Naive B cell (primary cell): ENCODE measurements at places on chromosomes 1 and 21. TPM values are rescaled to one million over a fixed set of nuclear protein-coding genes. Genes with fewer than 3 reads are reported as not detected.

SMIM11 gene
- polyA plus RNA-seq = 37.8 TPM

PFKFB2 gene
- 2.5 TPM for polyA plus RNA-seq

KCND3 gene
- polyA plus RNA-seq = not detected

BARHL2 gene
- polyA plus RNA-seq = not detected

S100A14 gene
- polyA plus RNA-seq = not detected

ST6GALNAC3 gene
- 10.7 TPM for polyA plus RNA-seq

C1QB gene
- not detected for polyA plus RNA-seq

TMEM222 gene
- 78.8 TPM for polyA plus RNA-seq

- no peak for DNase-seq
- no peaks in the 10 kb centered on the region for H3K4me1 ChIP-seq
- no peak overlapping the region for H3K4me3 ChIP-seq
- H3K36me3 ChIP-seq = no peaks in the 10 kb centered on the region
- no peak overlapping the region for H3K27ac ChIP-seq
Observed at GRCh38 chr1:177209357-177209756, 38.6 kb downstream of the BRINP2 start.

DNA sequence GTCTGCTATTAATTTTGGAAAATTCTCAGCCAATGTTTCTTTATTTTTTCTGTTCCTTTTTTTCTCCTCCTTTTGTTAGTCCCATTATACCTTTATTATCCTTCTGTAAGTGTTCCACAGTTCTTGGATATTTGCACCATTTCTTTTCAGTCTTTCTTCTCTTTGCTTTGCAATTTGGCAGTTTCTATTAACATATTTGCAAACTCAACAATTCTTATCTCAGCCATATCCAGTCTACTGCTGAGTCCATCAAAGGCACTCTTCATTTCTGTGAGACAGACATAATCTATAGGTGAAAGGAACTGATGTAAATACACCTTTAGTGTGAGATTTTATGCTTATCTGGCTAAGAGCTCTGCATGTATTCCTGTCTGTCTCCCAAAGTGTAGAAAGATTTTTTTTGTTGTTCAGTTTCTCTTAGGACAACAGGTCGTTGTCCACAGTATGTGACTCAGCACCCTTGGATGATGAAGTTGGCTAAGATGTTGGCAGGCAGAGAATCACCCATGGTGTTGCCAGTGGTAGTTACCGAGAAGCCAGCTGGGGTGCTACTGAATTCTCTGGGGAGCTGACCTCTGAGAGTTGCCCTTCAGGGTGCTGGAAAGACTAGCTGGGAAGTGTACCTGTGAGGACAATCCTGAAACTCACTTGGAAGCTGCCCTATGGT, 38.4 kb downstream of the LEPR start:
- H3K27me3 ChIP-seq = peaks cover 6% of the 10 kb centered on the region
- peaks cover 14% of the 10 kb centered on the region for H3K36me3 ChIP-seq
- peaks cover 2% of the 10 kb centered on the region for H3K4me1 ChIP-seq
- no peak overlapping the region for H3K4me3 ChIP-seq
- DNase-seq = no peak
- peak overlapping the region; percentile 34 for H3K27ac ChIP-seq

DNA sequence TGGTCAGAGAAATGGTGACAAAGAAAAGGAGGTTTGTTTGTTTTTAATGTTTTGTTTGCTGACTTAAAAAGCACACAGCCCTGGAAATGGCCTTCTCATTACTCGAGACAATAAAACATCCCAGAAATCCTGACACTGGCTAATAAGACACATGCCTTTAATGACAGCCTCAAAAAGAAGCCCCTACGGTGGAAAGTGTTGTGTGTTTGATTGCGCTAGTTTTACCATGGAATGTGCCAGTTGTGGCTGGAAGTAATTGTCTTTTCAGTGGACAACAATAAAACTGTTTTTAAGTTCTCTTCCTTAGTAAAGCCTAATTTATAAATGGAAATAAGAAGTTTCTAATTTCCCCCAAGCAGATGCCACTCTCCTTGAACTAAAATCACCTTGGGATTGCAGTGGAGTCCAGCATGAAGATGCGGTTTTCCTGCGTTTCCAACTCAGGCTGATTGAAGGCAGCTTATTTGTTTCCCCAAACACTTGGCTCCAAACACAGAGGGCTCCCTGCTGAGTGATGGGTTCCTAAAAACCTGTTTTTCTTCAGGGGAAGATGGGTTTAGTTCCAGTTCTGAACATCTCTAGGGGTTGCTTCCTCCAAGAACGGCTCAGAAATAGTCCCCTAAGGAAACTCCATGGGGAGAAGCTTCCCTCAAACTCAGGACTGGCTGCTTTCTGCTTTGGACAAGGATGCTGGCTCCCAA, 54.3 kb downstream of the CD247 start:
- no peak for DNase-seq
- H3K27me3 ChIP-seq = peaks cover 11% of the 10 kb centered on the region
- no peak overlapping the region for H3K27ac ChIP-seq
- no peaks in the 10 kb centered on the region for H3K36me3 ChIP-seq
- H3K4me3 ChIP-seq = no peak overlapping the region

DNA sequence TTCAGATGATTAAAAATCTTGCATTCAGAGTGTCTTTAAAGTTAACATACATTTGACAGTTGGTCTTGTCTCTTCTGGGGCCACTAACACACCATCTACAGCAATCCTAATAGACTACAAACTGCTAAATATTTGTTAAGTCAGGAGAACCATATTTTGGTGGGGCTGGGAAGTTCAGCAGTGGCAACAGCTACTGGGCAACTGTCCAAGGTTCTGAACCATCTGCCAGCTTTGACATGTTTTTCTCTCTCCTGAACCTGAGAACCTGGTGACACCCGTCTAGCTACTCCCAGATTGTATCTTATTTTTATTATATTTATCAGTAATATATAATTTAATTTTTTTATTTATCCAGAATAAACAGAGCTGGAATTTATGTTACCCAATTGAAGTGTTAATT, 199.0 kb upstream of the DPYD start:
- no peaks in the 10 kb centered on the region for H3K4me1 ChIP-seq
- H3K27ac ChIP-seq = no peak overlapping the region
- DNase-seq = no peak
- H3K27me3 ChIP-seq = no peaks in the 10 kb centered on the region
- no peaks in the 10 kb centered on the region for H3K36me3 ChIP-seq

DNA sequence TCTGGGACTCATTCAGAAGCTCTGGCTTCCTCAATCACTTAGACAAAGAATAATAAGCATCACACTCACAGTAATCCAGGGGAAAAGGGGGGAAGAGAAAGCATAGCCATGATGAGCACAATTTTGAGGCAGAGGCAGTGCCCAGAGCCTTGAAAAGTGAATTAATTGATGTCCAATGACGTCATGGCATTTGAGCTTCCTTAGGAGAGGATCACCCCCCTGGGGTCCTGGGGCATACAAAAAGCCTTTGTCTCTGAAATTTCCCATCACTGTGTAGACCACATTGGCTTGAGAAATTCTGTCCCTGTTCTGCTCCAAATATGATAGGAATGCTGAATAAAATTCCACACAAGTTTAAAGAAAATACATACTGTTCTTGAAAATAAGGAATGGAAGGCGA, 84.3 kb upstream of the COA6 start:
- H3K27me3 ChIP-seq = peaks cover 13% of the 10 kb centered on the region
- no peak overlapping the region for H3K27ac ChIP-seq
- no peaks in the 10 kb centered on the region for H3K4me1 ChIP-seq
- DNase-seq = no peak
- no peak overlapping the region for H3K4me3 ChIP-seq

- no peak overlapping the region for H3K27ac ChIP-seq
- no peak overlapping the region for H3K4me3 ChIP-seq
- peaks cover 11% of the 10 kb centered on the region for H3K27me3 ChIP-seq
Observed at GRCh38 chr1:205994346-205994745, 8.8 kb downstream of the RAB7B start.

GRCh38 chr1:182869241-182869666, 30.1 kb downstream of the DHX9 start:
- DNase-seq = no peak
- no peak overlapping the region for H3K4me3 ChIP-seq
- H3K27ac ChIP-seq = no peak overlapping the region
- no peaks in the 10 kb centered on the region for H3K27me3 ChIP-seq
- no peaks in the 10 kb centered on the region for H3K4me1 ChIP-seq
- peaks cover 38% of the 10 kb centered on the region for H3K36me3 ChIP-seq

DNA sequence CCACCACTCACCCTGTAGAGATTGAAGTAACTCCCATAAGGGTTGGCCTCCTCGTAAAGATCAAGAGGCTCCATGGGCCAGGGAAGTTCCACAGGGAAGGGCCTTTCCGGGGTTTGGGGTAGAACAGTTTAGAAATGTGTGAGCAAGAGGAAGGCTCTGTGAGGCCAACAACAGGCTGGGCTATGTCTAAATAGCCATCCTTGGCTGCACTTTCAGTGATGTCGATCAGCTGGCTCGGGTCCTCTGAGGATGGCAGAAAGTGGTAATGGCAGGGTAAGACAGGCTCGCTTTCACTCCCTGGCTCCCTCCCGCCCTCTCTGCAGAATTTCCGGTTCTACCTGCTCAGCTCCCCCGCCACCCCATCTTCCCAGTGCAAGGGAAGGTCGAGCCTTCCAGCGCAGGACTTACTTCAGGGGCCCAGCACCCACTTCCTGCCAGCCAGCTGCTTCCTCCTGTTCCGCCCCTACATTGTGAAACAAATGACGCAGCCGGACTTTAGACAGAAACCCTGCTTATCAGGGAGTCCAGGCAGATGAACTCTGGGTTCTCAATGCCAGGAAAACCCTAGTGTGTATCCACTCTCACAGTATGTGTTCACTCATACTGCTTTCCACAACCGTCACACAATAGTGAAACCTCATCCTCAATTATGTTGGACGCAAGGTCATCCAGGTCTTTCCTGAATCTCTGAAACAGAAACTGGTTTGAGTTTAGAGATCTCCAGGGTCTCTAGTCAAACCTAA, 7.3 kb downstream of the F11R start:
- H3K27me3 ChIP-seq = no peaks in the 10 kb centered on the region
- peak overlapping the region; percentile 97 for H3K4me3 ChIP-seq
- H3K36me3 ChIP-seq = no peaks in the 10 kb centered on the region
- DNase-seq = peak; percentile 65
- H3K27ac ChIP-seq = peak overlapping the region; percentile 85

DNA sequence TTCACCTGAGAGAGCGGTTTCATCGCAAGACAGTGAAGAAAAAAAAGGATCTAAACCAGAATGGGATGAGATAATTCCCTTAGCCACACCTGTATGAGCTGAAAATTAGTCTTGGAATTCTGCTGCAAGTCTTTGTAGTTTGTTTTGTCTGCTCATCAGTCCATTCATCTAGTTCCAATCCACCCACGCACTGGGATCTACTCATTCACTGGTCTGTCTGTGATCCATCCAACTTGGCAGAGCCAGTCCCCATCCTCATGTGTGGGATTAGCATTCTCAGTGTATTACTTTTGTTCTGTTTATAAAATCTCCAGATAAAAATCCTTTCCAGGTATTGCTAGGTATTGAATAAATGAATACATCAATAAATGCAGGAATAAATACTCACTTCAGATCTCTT, 266.5 kb upstream of the USP24 start:
- no peak overlapping the region for H3K4me3 ChIP-seq
- no peak for DNase-seq
- peaks cover 14% of the 10 kb centered on the region for H3K27me3 ChIP-seq
- H3K4me1 ChIP-seq = no peaks in the 10 kb centered on the region

- H3K27me3 ChIP-seq = peaks cover 62% of the 10 kb centered on the region
- no peaks in the 10 kb centered on the region for H3K4me1 ChIP-seq
- H3K4me3 ChIP-seq = no peak overlapping the region
- no peak overlapping the region for H3K27ac ChIP-seq
- no peak for DNase-seq
- H3K36me3 ChIP-seq = no peaks in the 10 kb centered on the region
Observed at GRCh38 chr1:37177230-37177864, 143.0 kb upstream of the GRIK3 start.

GRCh38 chr21:23101111-23101510, 2102.9 kb downstream of the NCAM2 start:
- H3K4me3 ChIP-seq = no peak overlapping the region
- no peaks in the 10 kb centered on the region for H3K27me3 ChIP-seq
- no peaks in the 10 kb centered on the region for H3K36me3 ChIP-seq
- no peak for DNase-seq

DNA sequence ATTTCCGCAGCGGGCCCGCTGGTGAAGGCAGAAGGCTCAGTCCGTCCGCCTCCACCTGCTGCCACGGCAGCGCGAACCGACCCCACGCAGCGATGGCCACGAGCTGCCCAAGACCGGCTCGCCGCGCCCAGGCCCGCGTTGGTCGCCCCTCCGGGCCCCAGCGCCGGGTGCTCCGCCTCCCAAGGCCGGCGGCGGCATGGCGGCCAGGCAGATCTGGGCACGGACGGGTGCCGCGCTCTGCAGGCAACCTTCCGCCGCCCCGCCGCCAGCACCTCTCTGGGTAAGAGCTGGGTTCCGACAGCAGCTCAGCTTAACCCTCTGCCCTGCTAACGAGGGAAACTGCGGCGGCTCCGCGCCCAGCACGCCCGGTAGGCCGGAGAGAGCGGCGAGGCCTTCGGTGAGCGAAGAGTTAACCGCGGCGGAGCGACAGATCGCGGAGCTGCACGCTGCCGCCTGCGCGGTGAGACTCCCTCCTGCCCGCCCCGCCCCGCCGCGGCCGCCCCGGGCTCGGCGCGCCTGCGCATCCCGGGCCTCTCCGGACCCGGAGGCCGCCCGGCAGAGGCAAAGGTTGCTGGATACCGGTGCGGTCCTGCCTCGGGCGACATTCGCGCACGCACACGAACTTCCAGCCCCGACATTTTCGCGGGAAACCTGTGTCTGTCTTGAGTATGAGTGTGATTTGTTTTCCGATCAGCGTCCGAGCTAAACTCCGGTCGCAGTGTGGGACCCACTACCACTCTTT, at the start of gene C1orf53:
C1orf53 (plus strand) TSS at position 177 of the 742 bp plus-strand sequence; CDS start at position 197, 20 bp downstream.
- H3K27me3 ChIP-seq = peaks cover 48% of the 10 kb centered on the region
- peaks cover 13% of the 10 kb centered on the region for H3K4me1 ChIP-seq
- DNase-seq = peak; percentile 77
- H3K36me3 ChIP-seq = no peaks in the 10 kb centered on the region
- H3K27ac ChIP-seq = no peak within 1 kb of the TSS

GRCh38 chr21:42308914-42309752, 6.1 kb downstream of the TFF3 start:
- H3K27ac ChIP-seq = no peak overlapping the region
- peaks cover 5% of the 10 kb centered on the region for H3K4me1 ChIP-seq
- H3K36me3 ChIP-seq = no peaks in the 10 kb centered on the region

GRCh38 chr1:6448749-6449631, 17.0 kb downstream of the TNFRSF25 start:
- peaks cover 15% of the 10 kb centered on the region for H3K4me1 ChIP-seq
- H3K4me3 ChIP-seq = peak overlapping the region; percentile 77
- DNase-seq = no peak
- H3K27me3 ChIP-seq = peaks cover 61% of the 10 kb centered on the region

- no peak for DNase-seq
- H3K27ac ChIP-seq = no peak overlapping the region
- H3K36me3 ChIP-seq = peaks cover 6% of the 10 kb centered on the region
- H3K4me1 ChIP-seq = peaks cover 45% of the 10 kb centered on the region
- H3K27me3 ChIP-seq = no peaks in the 10 kb centered on the region
Observed at GRCh38 chr1:205805082-205805711, 7.8 kb downstream of the SLC41A1 start.
